ENCODE measurements at places on chromosomes 11 and 22.

DNA sequence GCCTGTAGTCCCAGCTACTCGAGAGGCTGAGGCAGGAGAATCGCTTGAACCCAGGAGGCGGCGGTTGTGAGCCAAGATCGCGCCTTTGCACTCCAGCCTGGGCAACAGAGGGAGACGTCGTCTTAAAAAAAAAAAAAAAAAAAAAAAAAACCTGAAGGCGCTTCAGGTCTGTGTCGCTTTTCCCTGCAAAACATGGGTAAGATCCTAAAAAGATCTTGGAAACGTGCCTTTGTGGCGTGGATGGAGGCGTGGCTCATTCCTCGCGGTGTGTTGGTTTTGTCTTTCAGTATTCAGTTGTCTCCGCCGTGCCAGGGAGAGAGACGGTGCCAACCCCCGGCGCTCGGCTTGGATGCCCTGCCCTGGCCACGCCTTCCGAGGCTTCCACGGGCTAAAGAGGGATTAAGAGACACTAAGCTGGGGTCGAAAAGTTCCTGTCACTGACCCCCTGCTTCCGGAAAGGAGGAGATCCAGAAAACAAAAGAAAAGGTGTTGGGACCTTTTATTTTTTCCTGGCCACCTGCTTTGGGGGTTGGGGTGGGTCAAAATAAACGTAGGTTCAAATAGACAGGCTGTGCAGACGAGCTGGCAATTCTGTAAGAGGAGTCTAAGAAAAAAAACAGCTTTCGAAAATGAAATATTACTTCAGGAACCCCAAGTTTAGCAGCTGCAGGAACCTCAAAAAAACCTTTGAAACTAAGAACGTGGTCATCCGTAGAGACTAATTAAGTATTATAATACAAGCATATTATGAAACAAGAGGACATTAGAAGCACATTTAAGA lies 1.1 kb upstream of the SLC35F2 start:
- DNase-seq = no peak

- no peak for DNase-seq
Measured at GRCh38 chr22:49599691-49600455, 227.8 kb downstream of the BRD1 start.

GRCh38 chr11:111617286-111617685 lies 15.0 kb downstream of the SIK2 start:
- no peak for DNase-seq

- DNase-seq = no peak
Measured at GRCh38 chr11:57491371-57492061, 24.0 kb downstream of the SLC43A1 start.

GRCh38 chr11:12706545-12707499 lies 32.6 kb downstream of the TEAD1 start:
- no peak for DNase-seq

DNA sequence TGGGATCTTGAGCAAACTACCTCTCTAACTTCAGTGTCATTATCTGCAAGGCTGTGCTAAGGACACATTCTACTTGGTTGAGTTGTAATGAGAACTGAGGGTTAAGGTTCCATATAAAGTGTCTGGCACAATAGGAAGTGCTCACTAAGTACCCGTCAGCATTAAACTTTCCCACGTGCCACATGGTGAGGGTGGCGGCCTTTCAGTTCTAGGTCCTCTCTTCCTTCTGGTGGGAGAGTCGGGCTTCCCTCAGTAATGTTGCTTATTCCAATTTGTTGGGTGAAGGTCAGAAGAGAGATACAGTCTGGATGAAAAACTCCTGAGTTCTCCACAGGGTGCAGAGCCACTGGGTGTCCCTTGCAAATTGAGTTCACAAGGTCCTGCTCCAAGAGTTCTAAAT lies 4.6 kb upstream of the CD6 start:
- DNase-seq = no peak

- DNase-seq = no peak
Measured at GRCh38 chr11:119640541-119640940, 88.5 kb downstream of the NECTIN1 start.

- DNase-seq = no peak
Measured at GRCh38 chr11:118051136-118051610, 25.7 kb upstream of the TMPRSS4 start.

GRCh38 chr11:32388871-32389770 lies 46.2 kb downstream of the WT1 start:
- DNase-seq = no peak

DNA sequence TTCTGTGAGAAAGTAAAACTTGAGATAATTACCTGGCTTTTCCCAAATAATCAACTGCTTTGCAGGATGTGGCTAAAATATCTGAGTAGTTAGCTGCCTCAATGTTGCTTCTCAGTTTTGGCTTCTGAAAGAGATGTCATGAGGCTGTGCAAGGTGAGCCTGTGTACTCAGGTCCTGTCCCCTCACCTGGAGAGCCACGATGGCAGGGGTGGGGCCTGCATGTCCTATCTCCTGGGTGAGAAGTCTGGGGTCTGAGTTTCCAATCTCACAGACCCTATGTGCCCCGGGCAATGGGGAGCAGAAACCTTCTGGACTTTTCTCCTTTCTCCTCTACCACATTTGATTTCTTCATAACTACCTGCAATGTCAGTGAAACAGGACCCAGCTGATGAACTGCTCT lies 338.6 kb upstream of the B3GAT1 start:
- no peak for DNase-seq

DNA sequence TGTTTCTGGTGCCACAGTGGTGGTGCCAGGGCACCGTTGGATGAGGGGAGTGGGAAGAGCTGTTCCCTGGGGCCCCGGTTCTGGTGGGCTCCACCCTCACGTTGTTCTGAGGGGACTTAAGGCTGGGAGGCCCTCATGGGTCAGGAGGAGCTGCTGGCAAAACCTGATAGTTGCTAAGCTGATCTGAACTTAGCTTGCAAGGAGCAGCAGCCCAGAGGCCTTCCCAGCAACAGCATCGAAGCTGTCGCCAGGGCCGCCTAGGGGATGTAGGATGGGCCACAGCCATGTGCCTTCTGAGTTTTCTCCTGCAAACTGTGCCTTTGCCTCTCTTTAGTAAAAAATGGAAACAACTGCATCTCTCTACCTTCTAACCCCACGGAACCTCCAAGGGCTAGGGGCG lies 240.2 kb downstream of the TBC1D22A start:
- no peak for DNase-seq

DNA sequence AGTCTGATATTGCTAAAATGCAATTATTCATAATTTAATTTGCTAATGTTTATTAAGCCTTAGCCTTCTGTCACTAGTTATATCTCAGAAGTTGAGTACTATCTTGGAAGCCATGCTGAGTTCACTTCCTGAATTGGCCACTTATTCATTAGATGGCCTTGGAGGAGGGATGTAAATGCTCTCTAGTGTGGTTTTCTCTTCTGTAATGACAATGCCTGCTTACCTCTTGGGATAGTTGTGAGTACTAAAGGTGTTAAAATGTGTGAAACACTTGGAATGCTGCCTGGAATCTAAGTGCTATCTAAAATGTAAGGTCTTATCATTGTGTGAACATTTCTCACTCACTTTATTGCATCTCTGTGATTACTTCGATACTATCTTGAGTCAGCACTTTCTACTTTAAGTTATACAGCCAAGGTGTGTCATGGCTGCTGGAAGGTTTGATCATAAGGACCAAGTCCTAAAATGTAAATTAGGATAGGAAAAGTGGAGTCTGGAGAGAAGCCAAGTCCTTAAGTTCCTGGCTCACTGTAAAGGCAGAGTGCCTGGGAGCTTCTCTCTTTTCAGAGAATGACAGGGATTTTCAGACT lies 12.4 kb downstream of the GLYATL2 start:
- DNase-seq = no peak

DNA sequence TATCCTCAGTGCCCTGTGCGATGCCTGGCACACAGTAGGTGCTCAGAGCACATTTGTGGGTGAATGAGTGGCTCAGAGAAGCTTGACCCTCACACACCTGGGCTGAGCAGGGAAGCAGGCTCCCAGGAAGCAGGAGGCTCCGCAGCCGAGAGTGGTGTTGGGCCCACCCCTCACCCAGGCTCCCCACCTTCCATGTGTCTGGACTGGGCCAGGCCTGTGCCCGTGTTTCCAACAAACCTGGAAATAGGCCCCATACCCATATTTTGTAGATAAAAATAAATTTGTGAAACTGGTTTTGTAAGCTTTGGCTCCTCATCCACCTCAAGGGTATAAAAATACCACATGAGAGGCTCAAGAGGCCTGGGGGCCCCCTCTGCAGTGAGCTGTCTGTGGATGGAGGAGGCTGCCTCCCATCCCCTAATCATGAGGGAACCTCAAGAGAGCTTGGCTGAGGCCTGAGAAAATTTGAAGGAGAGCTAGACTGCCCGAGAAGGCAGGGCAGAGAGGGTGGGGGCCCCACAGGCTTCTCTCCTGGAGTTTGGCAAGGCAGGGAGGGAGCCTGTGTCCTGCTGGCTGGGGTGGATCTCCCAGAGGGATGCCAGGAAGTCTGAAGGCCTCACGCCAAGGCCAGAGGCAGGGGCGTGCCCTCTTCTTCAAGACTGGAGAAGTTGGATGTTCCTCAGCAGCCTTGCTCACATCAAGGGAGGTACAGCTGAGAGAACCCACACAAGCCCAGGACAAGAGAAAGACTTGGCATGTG lies 147.0 kb upstream of the NECTIN1 start:
- DNase-seq = no peak

DNA sequence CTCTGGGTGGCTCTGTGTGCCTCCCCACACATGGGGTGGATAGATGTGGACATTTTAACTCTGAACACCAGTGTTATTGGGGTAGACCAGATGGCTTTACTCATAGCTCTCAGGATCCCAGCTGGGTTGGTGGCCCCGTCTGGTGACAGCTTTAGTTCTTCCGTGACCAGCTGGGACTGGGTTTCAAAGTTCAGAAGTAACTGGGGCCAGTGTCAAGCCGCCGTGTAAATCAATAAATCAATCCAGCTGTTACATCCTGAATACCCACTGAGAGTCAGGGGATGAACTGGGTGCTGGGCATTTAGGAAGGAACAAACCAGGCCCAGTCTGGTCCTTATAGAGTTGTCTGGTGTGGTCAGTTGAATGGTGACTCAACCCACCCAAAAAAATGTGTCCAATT lies 269.4 kb downstream of the CTTN start:
- DNase-seq = no peak

DNA sequence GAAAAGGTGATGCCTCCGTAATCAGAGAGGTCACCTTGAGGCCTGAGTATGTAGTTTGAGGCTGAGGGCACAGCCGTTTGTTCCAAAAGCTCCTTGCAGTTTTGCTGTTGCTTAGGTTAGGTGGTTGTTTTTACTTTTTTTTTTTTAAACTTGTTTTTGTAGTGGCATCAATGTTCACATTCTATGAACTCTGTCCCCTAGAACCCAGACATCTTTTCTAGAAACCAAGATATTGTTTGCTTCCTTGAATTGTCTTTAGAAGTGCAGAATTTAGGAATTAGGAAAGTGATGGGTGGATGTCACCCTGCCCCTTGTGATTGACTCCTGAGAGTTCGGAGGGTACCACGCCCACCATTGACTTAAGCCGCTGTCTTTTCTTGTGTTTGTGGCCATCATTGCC lies 35.7 kb upstream of the ETS1 start:
- no peak for DNase-seq

DNA sequence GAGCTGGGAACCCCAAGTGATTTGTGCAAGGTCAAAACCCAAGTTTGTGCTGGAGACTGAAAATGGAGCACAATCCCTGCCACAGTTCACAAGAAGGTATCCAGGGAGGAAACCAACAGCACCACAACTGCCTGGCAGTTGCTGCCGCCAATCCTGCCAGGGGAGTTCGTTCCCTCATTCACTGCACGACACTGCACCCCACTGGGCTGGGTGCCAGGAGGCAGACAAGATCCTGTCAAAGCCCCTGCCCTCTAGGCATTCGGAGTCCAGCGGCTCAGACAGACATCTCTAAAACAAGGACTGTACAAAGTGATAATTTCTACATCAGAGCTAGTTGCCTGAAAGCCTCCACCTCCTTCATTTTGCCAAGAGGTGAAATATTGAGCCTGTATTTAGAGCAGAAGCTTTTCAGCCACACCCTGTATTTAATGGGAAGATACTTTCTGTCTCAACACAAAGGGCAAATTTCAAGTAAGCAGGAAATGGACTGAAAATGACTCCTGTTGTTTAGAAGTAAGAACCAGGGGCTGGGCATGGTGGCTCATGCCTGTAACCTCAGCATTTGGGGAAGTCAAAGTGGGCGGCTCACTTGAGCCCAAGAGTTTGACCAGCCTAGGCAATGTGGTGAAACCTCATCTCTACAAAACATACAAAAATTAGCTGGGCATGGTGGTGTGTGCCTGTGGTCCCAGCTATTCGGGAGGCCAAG lies 277.4 kb upstream of the NARS2 start:
- no peak for DNase-seq

- no peak for DNase-seq
Measured at GRCh38 chr11:72146625-72147024, 11.1 kb downstream of the FOLR3 start.

DNA sequence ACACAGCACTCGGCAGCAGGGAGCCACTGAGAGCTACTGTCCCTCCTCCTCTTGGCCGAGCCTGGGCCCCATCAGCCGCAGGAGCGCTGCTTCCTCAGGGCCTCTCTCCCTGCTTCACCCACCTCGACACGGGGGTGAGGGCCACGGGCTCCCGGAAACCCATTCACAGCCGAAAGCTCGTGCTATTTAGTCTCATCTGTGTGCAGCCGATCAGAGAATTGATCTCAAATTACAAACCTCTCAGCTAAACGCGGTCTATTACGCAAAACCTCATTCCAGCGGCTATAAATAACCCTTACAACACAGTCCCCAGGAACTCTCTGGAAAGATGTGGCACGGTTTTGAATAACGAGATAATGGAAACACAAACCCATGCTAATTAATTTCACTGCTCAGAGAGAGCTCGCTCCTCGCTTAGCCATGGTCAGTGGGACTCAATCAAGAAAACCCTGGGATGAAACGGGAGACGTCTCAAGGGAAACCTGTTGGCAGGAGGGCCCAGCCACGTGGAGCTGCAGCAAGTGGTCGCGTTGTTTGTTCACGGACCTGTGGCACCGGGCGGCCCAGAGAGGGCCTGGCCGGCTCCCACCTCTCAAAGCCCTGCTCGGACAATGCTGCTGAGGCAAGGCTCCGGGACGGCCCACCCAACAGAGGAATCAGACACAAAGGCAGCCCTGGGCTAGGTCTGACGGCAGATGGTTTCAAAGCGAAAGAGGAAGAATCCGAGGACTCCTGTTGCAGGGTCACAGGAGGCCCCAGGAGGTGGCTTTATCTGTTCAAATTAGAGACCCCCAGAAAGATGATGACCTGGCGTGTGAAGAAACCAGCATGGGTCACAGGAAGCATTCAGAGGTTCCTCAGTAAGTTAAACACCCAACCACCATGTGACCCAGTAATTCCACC lies 210.5 kb downstream of the CTTN start:
- no peak for DNase-seq

Measured in hypothalamus (tissue), 51 donors.